GM19239 (cell line): ENCODE measurements at places on chromosomes 4 and X.

DNA sequence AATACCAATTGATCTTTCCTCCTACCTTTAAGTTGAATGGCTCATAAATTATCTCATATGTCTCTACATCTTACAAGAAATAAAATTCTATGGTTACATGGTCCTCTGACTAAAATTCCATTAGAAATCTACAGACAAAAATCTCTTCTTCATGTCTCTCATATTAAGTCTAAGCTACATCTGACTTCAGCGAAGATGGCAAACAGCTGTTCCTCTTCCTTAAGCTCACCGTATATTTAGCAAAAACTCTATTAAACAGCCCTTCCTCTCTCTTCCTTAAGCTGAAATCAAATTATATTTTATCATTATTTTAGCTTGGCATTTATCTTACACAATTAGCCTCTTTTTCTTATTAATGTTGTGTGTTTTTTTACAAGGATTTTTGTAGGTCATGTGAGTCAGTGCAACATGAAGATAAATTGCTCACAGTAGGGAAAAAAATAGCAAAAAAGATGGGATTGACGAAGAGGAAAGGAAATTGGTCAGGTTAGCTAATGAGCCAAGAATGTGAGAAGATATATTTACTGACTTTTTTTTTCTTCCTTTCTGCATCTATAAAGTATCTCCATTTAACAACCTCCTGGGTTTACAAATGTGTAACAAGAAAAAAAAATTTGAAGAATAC, 2412.8 kb downstream of the ARAP2 start:
- DNase-seq, result no peak

- no peak for DNase-seq
These were observed 36.3 kb upstream of the GATB start for GRCh38 chr4:151797131-151797530.

DNA sequence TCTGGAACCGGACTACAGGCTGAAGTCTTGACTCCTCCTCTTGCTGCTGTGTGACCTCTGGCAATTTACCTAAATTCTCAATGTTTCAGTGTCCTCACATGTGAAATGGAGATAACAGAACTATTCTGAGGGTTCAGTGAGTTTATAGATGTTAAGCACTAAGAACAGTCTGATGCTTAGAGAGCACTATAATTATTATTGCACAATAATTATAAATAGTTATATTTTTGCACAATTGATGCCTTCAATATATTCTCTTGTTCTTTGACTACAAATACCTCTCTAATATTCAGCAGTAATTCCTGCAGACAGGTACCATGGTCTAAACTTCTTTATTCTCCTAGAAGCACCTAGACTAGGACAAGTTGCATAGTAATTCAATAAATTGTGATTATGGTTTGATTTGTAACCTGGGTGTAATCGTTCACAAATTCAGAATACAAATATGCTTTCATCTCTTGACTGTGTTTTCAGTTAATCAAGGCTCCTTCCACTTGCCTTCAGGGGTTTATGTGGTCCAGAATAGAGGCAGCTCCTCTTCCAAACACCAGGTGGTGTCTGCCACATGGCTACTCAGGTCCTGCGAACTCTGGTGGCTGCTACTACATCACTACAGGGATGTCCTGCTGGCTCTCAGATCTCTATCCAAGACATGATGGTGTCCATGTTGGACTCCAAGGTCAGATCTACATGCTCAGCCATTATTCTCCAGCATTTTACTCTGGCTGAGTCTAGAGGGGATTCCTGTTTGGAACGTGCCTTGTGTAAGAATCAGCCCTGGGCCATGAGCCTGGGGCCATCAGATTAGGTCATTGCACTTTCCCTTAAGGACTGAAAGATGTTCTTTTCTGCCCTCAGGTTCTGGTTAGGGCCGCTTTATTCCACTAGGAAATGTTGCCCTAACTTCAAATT, 103.4 kb downstream of the QRFPR start:
- no peak for DNase-seq

GRCh38 chr4:93467484-93468155, 360.9 kb upstream of the ATOH1 start:
- no peak for DNase-seq

DNA sequence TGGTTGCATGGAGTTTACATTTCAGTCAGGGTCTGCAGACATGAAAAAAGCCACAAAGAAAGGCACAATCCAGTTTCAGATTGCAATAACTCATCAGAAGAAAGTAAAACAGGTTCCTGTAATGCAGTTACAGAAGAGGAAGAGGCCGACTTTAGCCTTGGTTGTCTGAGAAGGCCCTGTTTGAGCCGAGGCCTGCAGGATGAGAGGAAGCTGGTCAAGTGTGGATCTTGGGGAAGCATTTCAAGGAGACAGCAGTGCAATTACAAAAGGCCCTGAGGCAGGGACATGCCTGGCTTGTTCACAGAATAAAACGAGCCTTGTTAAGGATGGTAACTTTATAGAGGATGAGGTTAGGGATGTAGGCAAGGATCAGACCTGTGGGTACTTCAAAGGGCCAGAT, 62.4 kb downstream of the AFF2 start:
- DNase-seq, result no peak

DNA sequence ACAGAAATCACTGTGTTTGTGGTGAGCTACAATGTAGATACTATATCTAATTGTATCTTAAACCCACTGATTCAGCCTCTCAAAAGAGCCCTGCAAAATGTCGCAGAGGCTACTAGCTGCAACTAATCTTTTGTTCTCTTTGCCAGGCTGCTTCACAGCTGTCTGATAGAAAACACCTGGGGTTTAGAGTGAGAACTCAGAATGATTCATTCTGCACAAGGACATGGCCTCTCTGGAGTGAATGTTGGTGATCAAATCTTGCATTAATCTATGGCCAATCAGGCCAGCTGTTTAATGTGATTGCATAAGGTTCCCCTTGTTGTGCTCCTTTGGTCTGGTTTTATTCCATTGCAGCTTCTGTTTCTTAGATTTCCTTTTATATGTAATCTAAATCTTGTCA, 100.3 kb downstream of the EMCN start:
- DNase-seq, result no peak

DNA sequence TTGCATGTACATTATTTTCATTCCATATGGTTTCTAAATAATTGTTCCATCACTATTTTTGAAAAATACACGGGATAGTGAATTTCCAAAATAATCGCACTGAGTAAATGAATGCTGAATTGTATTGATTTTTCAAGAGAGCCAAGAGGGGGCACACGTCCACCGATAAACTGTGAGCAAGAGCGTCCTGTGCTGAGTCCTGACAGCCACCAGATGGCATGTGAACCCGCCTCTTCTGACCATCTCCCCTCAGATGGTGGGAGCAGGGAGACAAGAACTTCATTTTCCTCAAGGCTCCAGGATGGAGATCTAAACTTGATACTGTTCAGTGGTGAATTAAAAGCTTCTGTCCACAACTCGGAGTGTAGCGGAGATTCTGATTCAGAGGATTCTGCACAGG, 30.6 kb upstream of the IL9R start:
- DNase-seq, result peak; percentile 4

- DNase-seq, result no peak
These were observed 7.1 kb downstream of the KLKB1 start for GRCh38 chr4:186234367-186234766.

- peak; percentile 70 for DNase-seq
These were observed at the start of gene PITX2 for GRCh38 chr4:110622841-110623717. Gene PITX2, minus strand, starts transcription at chr4:110623077. Its CDS starts 617 bp downstream, at chr4:110622460.

GRCh38 chrX:10633722-10634121, 13.3 kb upstream of the MID1 start:
- no peak for DNase-seq

GRCh38 chr4:94939791-94940519, 182.2 kb downstream of the BMPR1B start:
- no peak for DNase-seq

GRCh38 chr4:142091691-142092182, 455.4 kb downstream of the IL15 start:
- no peak for DNase-seq

DNA sequence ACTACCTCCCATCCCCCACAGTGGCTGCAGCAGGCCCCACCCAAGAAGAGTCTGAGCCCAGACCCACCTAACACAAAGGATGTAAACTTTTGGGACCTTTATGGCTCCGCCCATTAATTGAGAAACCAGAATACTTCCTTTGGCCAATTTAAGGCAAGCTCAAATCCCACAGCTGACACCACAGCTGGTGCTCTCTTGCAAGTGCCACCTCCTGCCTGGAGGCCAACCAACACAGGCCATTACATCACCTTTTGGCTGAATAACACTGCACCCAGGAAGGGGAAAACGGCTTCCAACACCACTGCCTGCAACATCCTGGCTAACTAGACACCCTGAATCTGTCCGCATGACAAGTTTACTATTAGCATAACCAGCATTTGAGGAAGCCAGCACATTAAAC, 248.8 kb downstream of the PRDM5 start:
- no peak for DNase-seq

DNA sequence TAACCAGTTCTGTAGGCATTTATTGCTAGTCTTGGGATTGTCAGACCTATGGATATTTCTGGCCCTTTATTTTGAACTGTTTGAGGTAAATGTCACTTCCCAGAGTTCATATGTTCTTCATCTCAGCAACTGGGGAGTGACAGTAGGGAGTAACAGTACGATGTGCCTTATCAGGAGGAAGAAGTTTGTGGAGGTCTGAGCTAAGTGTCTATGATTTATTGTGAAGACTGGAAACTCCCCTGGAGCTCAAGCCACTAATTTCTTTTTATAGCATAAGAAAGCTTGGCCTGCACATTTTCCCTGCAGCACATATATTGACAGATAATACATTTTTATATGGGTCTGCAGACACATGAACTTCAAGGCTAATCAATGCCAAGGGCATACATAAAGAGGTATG, 383.8 kb downstream of the GRXCR1 start:
- DNase-seq, result no peak

DNA sequence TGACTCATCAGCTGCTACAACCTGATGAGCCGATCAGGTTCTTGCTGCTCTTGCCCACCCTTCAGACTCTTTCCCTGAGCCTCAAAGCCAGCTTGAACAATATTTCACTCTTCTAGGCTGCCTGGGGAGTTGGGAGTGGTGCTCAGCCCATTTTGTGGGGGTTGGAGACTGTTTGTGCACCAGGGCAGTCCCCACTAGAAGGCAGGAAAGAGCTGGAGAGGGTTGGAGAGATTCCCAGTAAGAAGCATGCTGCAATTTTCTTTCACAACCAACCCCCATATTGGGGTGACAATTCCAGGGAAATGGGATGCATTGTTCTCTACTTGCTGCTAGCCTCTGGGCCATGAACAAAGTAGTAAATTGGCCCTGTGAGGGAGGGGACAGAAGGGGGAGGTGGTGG, 44.1 kb downstream of the SLC16A2 start:
- DNase-seq, result no peak

- no peak for DNase-seq
These were observed 237.9 kb downstream of the ARHGAP10 start for GRCh38 chr4:147969573-147970385.

DNA sequence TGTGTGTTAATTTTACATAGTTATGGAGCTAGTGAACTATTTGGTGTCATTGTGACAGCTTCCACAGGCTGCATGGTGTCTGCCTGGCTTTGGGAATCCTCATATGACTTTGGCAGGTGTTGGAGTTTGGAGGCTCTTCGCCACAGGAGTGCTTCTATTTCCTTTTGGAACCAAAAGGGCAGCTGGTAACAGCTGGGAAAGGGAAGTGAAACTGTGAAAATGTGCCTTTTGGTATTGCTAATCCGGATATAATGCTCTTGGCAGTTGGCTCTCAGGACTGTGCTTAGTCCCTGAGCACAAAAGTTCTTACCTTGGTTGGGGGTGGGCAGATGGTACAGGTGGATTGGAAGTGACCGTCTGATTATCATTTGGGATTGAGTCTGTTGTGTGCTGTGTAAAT, 18.1 kb downstream of the OFD1 start:
- DNase-seq, result no peak

GRCh38 chr4:131613824-131614216, 1535.3 kb upstream of the PCDH10 start:
- DNase-seq, result no peak

GRCh38 chrX:69018416-69019072, 146.7 kb downstream of the PJA1 start:
- no peak for DNase-seq

DNA sequence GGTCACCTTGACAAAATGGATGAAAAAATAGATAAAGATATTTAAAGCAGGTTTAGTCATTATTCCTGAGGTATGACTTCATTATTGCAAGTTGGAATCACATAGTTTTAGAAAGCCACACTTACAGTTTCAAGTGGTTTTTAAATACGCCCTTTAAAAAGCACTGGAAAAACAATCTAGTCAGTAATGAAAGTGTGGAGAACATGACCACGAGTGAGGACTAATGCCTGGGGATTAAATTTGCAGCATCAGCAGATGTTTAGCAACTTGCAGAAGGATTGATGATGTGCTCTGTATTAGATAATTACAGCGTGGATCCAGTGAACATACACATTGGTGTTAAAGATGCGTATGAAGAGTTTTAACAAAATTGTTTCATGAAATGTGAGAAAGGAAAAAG, 5.9 kb downstream of the SPARCL1 start:
- no peak for DNase-seq

GRCh38 chrX:53224860-53225797, at the start of gene KDM5C:
Gene KDM5C, minus strand, starts transcription at chrX:53225207. Its CDS starts 318 bp downstream, at chrX:53224889.
- peak; percentile 73 for DNase-seq

DNA sequence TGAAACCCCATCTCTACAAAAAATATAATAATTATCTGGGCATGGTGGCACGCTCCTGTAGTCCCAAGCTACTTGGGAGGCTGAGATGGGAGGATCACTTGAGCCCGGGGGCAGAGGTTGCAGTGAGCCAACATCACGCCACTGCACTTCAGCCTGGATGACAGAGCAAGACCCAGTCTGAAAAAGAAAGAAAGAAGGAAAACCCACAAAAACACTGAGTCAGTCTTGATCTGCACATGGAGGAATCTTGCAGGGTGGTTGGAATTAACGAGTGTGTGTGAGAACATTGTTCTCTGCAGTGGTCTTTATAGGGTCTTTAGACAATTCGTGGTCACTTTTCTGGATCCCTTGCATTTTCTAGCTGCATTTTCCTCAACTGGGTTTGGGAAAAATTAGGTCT, 23.2 kb downstream of the ADD1 start:
- no peak for DNase-seq

GRCh38 chr4:149409555-149409962, 406.1 kb downstream of the IQCM start:
- DNase-seq, result no peak
